ENCODE measurements at places on chromosomes 11 and 22. TPM values are rescaled to one million over a fixed set of nuclear protein-coding genes. Genes with fewer than 3 reads are reported as not detected.

The SDHAF2 gene
- 34.8 TPM for total RNA-seq

- no peak for DNase-seq
Observed at GRCh38 chr11:114321621-114322257, 25.5 kb downstream of the NNMT start.

DNA sequence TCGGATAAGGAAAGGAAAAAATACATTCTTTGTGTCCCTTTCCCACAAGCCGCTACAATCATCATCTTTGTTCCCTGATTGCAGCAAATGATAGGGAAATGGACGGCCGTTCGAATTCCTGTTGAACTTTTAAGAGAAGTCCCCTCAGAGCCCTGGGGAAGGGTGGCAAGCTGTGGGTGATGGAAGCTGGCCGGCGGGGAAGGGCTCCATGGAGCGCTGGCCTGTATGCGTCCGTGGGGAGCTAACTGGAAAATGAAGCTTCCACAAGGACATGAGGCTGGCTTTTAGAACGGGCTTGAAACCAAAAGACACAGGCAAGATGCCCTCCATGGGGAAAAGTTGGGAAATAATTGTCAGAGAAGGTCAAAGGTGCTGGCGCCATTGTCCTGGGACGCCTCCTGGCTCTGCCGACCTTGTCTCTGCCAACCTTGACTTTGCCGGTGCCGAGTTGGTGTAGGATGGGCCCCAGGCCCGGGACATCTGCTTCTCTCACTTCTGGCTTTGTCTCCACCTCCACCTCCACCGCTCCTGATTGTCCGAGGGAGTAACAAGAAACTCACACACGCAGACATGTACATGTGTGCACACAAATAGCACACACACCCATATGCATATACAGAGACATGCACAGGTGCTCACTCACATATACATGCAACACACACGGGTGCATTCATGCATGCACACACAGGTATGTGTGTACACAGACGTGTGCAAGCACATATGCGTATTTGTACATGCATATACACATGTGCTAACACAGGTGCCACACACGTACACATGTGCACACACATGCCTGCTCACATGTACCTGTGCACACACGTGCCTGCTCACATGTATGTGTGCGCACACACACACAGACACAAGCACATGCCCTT is 14.5 kb upstream of the PPARA start:
- DNase-seq = no peak

DNA sequence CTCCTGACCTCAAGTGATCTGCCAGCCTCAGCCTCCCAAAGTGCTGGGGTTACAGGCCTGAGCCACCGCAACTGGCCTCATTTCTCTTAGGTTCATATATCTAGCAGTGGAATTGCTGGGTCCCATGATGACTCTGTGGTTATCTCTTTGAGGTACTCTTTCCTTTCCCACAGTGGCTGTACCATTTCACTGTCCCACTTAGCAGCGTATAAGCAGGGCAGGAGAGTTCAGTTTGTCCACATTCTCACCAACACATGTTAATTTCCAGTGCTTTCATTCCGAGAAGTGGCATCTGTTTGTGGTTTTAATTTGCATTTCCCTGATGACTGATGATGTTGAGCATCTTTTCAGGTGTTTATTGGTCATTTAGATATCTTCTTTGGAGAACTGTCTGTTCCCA is 16.4 kb downstream of the PRR5 start:
- no peak for DNase-seq

DNA sequence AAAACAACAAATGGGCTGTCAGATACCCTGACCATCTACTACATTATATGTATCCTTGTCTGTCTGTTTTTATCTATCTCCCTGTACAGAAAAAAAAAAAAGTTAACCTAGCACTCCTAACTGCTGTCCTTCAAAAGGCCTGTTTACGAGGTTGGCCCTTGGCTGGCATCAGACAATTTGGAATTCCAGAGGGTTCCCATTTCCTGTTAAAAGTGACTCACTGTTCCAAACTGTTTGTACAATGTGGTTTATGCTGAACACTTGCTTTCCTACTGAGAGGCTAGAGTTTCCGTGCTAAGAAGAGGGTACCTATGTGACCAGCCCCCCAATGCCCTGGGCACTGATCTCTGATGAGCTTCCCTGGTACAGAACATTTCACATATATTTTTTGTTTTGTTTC is 65.9 kb upstream of the HMGXB4 start:
- no peak for DNase-seq
